ENCODE measurements at places on chromosomes 11 and 22.

GRCh38 chr11:87366346-87366745, 328.6 kb downstream of the TMEM135 start:
- DNase-seq: no peak

DNA sequence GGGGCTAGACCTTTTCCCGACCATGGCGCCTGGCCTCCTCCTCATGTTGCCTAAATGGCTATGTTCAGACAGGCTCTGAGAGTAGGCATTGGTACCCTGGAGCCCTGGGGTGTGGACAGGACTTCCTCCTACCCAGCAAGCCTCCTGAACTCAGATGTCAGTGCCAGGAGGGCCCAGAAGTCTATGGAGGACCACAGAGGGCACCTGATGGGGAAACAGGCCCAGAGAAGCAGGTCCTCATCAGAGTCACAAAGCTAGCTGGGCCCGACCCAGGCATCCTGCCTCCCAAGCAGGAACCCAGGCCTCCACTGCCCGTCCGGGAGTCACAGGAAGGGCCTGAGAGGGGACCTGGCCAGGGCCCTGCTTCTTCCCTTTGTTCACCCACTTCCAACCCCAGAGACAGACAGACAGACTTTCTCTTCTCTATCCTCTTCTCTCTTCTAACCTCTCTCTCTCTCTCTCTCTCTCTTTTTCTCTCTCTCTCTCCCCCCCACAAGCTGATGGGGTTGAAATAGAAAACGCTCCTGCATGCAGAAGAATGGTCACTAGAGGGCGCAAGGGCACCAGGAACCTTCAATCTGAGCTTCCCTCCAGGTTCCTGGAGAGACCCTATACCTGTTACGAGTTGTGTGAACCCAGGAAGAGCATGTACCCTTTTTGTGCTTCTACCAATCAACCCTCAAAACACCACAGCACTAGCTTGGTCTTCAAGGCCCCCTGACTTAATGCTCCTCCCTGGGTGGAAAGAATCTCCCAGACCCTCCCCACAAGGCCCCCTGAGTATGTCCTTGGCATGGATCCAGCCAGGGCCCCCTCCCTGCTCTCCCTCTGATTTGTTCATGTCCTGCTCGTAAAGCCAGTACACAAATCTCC, 27.1 kb downstream of the ARAP1 start:
- peak; percentile 65 for DNase-seq

DNA sequence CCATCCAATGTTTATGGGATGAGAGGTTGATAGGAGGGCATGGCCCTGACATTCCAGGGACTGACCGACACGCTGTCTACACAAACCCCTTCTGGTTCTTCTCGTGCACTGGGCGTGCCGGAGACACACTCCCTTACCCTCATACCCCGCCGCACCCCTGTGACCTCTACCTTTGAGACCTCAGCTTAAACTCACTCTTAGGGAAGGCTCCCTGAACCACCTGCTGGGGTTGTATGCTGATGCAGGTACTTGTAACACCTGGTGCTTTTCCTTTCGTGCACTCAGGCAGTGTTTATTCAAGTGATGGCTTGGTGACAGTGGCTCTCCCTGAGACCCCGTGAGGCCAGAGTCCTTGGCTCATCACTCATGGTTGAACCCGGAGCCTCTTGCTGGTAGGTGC, 12.0 kb downstream of the PPARA start:
- no peak for DNase-seq

DNA sequence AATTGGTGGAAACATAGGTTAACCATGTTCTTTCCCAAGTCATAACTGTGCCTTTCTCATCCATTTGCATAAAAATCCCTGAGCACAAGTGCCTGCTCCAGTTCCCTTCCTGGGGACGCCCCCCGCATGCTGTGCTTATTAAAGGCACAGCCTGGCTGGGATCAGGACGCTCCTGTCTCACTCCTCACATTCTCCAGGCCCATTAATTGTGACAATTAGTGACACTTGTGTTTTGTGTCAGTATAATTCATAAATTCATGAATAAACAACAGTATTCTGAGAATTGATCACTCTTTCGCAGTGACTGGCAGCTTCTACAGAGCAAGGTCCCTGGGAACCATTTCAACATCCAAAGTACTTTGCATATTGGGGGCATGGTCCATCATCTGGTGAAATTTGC, 1354.4 kb downstream of the TBC1D22A start:
- DNase-seq: no peak

DNA sequence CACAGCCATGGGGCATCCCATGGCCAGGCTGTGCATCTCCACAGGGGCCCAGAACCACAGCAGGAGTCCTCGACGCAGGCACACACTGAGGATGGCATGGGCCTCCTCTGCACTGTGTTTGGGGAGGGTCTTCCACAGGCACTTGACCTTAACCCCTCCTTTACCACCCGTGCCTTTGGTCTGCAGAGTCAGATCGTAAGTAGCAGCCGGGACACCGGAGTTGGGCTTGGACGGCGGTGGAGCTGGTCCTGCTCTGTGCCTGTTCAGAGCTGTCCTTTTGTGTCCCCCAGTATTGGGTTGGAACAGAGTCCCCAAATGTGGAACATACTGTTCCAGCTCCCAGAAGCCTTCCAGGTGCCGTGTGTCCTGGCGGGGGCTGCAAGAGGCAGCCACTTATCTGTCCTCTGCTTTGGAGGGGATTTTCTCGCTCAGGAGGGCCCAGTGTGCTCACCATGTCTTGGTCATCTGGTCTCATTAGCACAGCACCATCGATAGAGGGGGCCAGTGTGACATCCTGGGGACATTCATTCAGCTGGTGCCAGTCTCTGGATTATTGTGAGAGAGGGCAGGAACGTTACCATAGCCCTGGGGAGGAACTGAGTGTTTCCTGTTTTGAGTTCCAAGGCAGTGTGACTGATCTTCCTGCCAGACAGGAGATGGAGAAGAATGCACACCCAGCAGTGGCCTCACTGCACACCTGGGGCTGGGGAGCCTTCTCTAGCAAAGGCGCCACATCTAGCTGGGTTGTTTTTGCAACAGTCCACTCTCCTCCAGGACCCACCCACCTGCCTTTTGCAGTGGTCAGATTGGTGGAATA, 12.4 kb downstream of the CRELD2 start:
- DNase-seq: peak; percentile 69

GRCh38 chr11:110679323-110679975, 32.8 kb downstream of the ARHGAP20 start:
- no peak for DNase-seq

DNA sequence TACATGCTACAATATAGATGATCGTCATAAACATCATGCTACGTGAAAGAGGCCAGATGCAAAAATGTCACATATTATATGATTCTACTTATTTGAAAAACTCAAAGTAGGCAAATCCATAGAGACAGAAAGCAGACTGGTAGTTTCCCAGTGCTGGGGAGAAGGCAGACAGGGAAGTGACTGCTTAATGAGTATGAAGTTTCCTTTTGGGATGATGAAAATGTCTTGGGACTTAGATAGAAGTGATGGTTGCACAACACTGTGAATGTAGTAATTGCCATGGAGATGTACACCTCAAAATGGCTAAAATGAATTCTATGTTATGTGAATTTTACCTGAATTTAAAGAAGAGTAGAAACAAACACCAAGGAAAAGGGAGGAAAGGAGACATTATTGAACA, 45.2 kb upstream of the EHF start:
- DNase-seq: no peak

- no peak for DNase-seq
These were observed 11.8 kb downstream of the SULT4A1 start for GRCh38 chr22:43850529-43850928.

DNA sequence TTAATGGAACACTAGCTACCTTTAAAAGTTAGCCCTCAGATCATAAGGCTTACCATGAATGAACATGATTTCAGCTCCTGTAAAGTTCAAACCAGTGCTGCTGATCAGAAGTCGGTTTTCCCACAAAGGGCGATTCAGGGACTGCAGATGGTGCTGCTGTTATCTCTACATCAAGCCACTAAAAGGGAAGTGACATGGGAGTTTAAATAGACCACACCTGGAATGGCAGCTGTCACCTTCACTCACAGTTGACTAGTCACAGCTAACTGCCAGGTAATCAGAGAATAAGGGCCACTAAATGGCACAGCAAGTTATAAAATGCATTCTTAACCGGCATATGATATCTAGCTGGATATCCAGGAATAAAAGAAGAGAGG, 581.1 kb upstream of the ARHGAP42 start:
- DNase-seq: no peak

GRCh38 chr11:85348945-85349344, 278.2 kb downstream of the DLG2 start:
- no peak for DNase-seq

DNA sequence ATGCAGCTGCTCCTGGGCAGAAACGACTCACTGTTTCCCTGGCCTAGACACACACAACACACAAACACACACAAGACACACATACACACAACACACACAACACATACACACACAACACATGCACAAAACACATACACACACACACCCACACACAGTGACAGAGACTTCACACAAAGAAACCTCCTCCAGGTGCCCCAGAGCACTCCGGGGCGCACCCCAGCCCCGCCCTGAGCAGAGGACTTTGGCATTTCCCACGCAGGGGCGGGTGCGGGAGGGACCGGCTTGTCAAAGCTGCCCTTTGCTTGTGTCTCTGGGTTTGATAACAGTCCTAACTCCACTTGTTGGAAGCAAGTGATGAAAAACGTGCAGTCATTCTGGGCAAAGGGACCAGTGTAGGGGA, 6.5 kb downstream of the APOBEC3A start:
- no peak for DNase-seq

GRCh38 chr11:109745996-109746625, 324.1 kb downstream of the C11orf87 start:
- no peak for DNase-seq
